COLO829 (cell line): ENCODE measurements at places on chromosomes 5 and 9.

GRCh38 chr9:80699511-80699998 is 989.8 kb downstream of the TLE1 start:
- peak; percentile 94 for DNase-seq

GRCh38 chr9:96726946-96727345 is 50.9 kb downstream of the ZNF510 start:
- DNase-seq = no peak

- DNase-seq = no peak
Measured at GRCh38 chr5:137375741-137376526, 123.2 kb downstream of the SPOCK1 start.

DNA sequence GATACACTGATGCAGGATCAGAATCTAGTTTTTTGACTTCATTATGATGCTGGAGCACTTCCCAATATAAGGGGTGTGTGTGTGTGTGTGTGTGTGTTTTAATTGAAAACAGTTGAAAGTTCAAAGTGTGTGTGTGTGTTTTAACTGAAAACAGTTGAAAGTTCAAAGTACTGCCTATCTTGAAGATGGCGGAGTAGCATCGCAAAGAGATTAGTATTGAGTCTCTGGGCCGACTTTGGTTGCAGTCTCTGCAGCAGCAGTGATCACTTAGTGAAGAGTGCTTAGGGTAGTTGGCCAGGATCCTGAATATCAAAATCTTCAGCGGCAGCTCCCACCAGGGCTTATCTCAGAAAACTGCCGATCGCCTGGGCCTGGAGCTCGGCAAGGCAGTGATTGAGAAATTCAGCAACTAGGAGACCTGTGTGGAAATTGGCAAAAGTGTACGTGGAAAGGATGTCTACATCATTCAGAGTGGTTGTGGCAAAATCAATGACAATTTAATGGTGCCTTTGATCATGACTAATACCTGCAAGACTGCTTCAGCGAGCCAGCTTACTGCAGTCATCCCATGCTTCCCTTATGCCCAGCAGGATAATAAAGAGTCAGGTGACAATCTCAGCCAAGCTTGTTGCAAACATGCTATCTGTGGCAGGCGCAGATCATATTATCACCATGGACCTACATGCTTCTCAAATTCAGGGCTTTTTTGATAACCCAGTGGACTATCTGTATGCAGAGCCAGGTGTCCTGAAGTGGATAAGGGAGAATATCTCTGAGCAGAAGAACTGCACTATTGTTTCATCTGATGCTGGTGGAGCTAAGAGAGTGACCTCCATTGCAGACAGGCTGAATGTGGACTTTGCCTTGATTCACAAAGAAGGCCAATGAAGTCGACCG is 7.3 kb upstream of the SCAI start:
- DNase-seq = no peak

DNA sequence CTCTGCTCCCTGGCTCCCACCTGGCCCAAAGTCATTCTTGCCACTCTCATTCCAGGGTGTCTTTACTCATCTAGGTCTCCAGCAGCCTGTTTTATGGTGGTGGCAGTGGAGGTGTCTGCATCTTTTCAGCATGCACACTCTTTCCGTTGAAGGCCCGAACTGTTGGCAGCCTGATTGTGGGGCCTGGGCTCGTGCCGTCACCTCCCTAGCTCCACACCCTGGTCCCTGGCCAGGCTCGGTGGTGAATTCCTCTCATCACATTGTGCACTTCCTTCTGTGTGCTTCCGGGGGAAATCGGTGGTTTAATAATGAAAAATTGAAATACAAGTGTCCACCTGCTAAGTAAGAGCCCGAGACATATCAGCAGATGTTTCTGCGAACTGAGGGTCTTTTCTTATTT is 214.3 kb downstream of the TRIO start:
- no peak for DNase-seq

DNA sequence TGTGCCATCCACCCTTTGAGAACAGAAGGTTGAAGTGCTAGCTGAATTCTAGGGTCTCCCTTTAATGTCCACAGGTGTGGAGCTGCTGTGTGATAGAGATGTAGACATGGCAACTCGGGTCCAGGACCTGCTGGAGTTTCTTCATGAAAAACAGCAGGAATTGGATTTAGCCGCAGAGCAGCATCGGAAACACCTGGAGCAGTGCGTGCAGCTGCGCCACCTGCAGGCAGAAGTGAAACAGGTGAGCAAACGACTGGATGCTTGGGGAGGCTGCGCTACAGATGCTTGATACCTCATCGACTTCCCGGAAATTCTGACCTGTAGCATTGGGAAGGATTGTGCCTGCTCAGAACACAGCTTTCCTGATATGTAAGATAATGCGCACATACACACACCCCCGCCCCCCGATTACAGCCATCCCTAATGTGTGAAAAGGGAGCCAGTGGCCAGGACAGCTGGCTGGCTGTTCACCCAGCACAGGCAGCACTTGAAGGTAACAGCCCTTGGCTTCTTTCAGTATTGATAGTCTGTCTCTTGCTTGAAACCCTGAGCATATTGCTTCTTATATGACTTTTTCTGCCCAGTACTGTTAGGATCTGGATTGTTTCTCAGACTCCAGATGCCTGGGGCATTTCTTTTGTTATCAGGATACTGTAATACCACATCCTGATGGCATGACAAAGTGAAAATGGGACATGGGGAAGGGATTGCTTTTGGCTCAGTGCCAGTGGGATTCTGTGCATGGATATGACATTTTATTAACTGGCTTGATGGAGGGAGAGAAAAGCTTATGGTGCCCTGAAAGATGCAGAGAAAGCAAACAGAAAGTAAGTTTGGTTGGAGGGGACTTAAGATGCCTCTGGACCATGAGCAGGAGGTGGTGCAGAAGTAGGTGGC is 216.8 kb upstream of the OTULINL start:
- DNase-seq = no peak

DNA sequence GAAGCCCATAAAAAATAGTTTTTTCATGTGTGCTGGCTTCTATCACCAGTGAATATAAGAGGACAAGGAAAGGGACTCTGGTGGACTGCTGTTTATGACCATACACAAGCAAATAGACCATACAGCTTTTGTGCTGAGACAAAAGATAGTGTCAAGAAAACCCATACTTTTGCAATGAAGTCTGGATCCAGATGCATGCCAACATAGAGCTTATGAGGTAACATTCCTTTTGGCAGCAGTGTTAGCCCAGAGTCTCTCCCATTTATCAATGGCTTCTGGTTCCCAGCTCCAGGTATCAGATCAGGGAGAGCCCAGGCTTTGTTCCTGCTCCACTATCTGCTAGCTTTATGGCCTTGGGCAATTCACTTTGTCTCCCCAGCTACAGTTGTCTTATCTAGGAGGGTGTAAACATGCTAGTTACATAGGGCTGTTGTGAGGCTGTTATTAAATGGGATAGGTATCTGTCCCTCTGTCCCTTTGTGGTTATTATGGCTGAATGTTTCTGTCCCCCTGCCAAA is 55.6 kb downstream of the CCDC192 start:
- DNase-seq = no peak

DNA sequence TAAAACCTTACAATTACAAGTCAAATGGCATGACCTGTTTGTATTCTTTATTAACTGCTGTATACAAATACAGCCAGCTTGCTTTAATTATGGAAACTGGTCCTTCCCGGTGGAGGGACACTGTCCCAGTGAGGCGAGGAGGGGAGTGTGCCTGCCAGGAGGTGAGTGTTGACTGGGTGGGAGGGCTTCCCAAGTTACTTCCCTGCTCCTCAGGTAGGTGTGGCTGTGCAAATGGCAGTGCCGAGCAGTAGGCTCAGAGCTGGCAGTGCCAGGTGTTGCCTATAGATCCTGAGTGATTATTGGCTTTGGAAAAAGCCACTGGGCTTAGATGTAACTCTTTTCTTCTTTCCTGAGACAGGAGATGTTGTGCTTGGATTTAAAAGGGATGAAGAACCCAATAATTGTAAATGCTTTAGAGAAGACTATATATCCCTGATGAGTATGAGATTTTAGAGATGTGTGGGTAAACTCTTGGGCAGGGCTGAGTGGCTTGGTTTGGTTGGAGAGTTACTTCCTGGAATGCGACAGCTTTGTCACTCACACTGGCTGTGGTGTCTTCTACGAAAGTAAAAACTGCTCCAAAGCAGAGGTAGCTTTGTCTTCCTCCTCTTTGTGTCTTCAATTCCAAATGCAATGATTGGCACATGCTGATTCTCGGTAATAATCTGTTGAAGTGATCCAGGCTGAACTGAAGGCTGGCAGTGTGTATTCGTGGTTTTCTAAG is 43.7 kb downstream of the GLRX start:
- DNase-seq = no peak

DNA sequence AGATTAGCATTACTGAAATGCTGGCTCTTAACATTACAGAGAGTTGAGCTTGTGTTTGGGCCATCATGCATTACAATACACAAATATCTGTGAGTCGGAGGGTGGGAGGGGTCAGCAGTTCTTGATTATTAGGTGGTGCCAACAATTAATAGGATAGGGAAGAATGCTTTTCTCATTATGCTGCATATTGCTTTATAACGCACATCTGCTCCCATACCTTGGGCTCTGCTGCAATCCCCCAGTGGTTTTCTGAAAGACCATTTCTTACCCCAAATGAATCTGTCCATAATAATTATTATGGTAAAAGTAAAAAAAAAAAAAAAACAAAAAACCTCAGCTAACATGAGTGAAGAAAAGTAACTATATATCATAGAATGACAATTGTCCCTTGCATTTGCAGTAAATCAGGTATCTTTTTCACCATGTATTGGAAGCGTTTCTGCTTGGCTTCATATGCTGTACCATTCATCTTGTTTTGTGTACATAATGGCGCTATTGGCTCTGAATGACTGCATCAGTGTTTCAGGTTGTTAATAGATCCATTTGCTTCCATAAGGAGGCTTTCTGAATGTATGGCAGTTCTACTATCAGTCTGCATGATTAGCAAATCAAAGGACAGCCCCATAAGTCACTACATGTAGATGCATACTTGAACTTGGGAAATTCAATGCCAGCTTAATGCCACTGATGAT is 75.9 kb downstream of the CAVIN4 start:
- DNase-seq = no peak

DNA sequence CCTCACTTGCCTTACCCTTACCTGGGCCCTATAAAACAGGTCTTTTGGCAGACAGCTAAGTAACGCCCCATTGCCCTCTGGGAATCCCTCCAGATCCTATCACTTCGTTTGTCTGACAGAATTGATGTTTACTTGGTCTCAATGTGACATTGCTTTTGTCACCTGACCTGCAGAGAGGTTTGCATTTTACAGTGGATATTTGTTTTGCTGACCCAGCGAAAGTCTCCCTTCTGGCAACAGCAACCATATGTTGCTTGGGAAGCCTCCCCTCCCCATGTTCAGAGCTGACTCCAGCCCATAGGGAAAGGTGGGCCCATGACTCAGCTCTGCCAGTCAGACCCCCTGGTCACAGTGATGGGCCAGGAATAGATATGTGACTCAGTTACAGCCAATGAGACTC is 54.0 kb upstream of the LARP1 start:
- no peak for DNase-seq

- no peak for DNase-seq
Measured at GRCh38 chr5:17217493-17218352, at the start of gene BASP1. Gene BASP1 (plus strand): TSS chr5:17217631. CDS start chr5:17275217, 57,586 bp downstream.

DNA sequence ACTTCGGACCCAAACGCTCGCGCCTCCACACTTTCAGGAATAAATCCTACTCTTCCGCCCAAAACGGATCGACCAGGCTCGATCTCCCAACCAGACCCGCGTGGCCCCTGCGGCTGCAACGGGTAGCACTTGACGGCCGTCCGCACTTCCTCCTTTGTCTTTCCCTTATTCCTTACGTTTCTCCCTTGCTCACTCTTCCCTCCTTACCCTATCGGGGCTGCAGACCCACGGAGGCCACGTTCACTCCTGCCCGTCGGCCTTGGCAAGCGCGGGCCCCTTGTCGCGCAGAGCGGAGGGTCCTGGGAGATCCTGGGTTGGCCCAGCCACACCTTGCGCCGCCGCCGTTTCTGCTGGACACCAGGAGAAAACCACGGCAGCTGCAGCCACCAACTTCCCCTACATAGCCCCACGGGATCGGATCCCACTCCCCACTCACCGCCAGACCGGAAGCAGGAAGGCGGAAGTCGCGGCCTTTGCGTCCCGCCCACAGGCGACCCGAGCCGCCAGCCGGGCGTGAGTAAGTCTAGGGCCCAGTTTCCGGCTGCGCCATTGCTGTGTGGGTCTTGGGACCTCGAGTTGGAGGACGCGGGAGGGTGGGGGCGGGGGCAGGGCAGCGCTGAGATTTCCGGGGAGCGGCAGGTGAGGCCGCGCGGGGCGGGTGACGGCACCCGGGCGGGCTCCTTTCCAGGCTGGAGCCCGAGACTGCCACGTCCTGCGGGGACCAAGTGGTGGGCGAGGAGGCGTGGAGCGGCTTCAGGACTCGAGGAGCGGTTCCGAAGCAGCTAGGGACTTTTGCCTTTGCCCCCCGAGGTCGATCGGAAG is at the start of gene SMIM15:
Gene SMIM15 (minus strand): TSS at position 459 of the 822 bp plus-strand sequence. CDS start 2,297 bp downstream, outside the sequence.
- peak; percentile 28 for DNase-seq

- no peak for DNase-seq
Measured at GRCh38 chr9:94868464-94868863, 142.0 kb downstream of the AOPEP start.

GRCh38 chr5:168530621-168531150 is 1.6 kb downstream of the FBLL1 start:
- DNase-seq = no peak

- no peak for DNase-seq
Measured at GRCh38 chr5:131682175-131682574, 47.1 kb upstream of the RAPGEF6 start.

DNA sequence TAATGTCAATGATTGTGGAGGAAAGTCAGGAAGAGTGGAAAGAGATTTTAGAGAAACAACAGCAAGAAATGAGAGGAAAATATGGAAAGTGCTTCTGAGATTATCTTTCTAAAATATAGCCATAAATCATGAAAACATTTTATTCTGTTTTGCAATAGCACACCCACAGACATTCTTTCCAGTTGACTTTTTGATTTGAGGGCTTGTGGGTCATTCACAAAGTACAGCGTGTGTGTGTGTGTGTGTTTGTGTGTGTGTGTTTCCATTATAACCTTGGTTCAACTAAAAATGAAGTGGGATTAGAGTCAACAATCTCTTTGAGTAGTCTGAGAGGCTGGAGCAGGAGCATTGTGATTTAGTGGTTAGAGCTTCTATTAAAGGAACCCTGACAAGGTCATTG is 116.6 kb upstream of the GAS1 start:
- DNase-seq = no peak

- DNase-seq = no peak
Measured at GRCh38 chr9:87089929-87090328, 142.6 kb upstream of the GAS1 start.

- DNase-seq = no peak
Measured at GRCh38 chr9:121708768-121709488, 57.5 kb downstream of the DAB2IP start.

GRCh38 chr5:133048993-133049725 is 2.7 kb upstream of the HSPA4 start:
- DNase-seq = no peak

GRCh38 chr9:129944506-129945116 is 98.4 kb downstream of the FNBP1 start:
- no peak for DNase-seq

DNA sequence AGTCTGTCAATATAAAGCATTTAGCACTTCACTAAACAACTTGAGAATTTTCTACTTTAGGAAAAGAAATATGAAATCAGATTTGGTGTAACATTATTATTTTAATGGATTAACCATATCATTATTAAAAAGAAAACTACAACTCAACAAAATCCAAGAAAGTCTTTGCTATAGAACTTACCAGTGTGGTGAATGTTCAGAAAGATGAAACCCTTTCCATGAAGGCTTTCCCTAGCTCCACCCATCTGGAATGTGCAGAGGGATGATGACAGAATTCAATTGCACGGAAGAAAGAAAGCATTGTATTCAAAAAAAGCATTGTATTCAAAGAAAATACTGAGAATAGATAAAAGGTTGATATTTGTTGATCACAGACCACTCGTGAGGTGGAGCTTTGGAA is 328.6 kb upstream of the NUDT12 start:
- peak; percentile 17 for DNase-seq

GRCh38 chr5:80653502-80653901 is 950 bp upstream of the MSH3 start:
- no peak for DNase-seq
